ENCODE measurements at places on chromosomes 5 and 9.
A peak's percentile ranks its signal among the peaks of the same experiment; 100 is the strongest.

GRCh38 chr9:126982215-126983002 lies 67.8 kb downstream of the RALGPS1 start:
- DNase-seq = peak; percentile 7

- no peak for DNase-seq
These were observed 92.1 kb upstream of the MAP1B start for GRCh38 chr5:72015103-72015548.

DNA sequence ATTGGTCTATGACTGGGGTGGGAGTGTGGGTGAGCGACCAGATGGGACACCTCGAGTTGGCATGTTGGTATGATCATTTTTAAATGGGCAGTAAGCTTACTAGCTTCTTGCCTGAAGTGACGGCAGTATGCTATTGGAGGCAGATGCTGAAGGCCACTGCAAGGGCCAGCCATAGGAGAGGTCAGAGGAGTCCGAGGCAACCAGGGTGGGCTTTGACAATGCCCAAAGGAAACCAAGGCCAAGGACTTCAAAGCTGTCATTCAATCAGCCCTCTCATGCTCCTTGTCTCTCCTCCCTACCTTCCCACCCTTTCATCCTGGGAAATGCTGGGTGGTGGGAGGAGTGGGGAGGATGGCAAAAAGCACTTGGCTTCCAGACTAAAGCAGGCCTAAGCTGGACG lies 57.1 kb upstream of the GLRX start:
- DNase-seq = no peak

- no peak for DNase-seq
These were observed 8.2 kb downstream of the PRRC2B start for GRCh38 chr9:131402073-131402472.

- DNase-seq = no peak
These were observed 95.7 kb downstream of the KCNT1 start for GRCh38 chr9:135797507-135798262.

GRCh38 chr9:20808002-20808401 lies 123.9 kb downstream of the FOCAD start:
- DNase-seq = no peak

GRCh38 chr9:87596862-87597261 lies 99.2 kb downstream of the DAPK1 start:
- no peak for DNase-seq

DNA sequence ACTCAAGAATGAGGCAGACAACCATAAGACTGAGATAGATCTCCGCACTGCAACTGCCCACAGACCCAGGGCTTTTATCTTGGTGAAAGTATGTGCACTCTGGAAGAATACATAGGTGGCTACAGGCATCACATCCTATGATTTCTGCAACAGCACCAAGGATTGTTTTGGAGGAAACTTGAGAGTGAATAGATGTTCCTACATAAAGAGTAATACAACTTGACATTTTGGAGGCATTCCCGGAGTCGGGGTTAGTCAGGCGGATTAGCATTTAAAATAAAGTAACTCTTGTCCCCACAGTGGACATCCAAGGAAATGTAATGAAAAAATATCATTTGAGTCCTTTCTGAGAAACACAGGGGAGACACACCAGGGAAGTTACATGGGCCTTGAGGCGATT lies 26.7 kb downstream of the TMEM174 start:
- DNase-seq = no peak
